ENCODE measurements at places on chromosomes 6 and 20. TPM values are rescaled to one million over a fixed set of nuclear protein-coding genes. Genes with fewer than 3 reads are reported as not detected.

The SIGLEC1 gene
- total RNA-seq, result 0.13 TPM

The WFDC10B gene
- not detected for total RNA-seq

The CRYBG1 gene
- total RNA-seq, result 49.3 TPM

The CYP24A1 gene
- total RNA-seq, result 4.9 TPM

The CRIP3 gene
- 10.0 TPM for total RNA-seq

The BPIFB3 gene
- not detected for total RNA-seq

The PRKN gene
- total RNA-seq, result not detected

The BIRC7 gene
- total RNA-seq, result 0.58 TPM

The PHIP gene
- total RNA-seq, result 20.6 TPM

DNA sequence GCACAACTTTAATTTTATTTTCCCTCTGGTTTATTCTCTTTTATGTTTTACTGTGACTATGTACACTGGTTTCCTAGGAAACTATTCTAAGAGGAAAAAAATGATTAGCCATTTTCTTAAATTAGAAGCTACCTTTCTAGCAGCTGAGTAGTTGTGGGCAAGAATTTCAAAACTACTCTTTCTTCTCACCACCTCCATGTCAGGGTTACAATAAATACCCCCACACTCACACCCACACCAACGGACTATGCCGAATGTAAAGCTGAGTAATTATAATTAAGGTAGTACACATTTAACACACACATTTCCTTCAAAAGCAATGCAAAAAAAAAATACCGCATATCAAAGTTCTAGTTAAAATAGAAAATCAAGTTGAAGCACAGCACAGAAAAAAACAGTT, 78.9 kb downstream of the ARHGAP18 start:
- no peak for DNase-seq

DNA sequence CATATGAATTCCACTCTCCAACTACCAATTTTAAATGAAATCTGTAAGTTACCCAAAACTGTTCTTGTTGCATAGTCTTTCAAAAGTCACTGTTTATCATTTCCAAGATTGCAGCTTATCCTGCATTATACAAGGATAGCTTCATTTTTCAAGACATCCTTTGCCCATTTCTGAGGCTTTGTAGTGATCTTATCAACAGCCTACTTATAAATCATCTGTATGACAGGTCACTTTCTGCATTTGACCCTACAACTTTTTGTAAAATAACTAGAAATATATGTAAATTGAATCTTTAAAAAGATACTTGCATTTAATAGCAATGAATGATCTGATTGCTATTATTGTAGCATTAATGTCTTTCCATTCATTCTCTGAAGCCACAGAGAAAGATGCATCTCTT, 521.1 kb downstream of the UTRN start:
- DNase-seq, result no peak

- no peak for DNase-seq
Measured at GRCh38 chr6:54646069-54646950, 200.3 kb upstream of the FAM83B start.

DNA sequence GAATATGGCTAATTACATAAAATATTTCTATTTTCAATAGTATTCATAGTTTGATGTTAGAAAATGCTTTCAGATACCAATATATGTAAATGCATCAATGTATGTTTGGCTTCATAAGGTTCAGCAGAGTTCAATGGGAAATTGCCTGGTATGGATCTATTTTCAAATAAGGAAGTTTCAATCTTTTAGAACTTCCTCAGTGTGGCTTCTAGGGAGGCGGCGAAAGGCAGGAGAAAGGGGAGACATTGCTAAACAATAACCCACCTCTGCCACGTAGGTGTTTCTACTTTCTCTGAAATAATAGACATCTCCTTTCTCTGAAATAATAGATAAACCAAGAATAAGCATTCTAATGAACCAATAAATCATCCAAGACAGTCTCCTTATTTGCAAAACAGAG, 237.7 kb upstream of the RAB32 start:
- DNase-seq, result no peak

DNA sequence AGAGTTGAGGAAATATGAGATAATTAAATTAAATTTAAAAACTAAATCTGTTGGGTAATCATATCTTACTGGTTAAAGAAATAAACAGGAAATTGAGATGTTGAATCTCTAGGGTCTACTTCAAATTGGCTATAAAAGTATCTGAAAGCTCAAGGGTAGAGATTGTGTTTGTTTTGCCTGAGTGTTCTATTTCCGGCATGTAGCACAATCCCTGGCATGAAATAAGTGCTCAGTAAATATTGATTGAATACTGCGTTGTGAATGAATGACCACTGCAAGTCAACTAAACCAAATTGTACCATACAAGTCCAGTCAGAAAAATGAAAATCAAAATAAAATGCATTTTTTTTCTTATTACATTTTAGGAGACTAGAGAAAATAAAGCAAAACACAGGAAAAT, 709.8 kb downstream of the EPM2A start:
- DNase-seq, result no peak

DNA sequence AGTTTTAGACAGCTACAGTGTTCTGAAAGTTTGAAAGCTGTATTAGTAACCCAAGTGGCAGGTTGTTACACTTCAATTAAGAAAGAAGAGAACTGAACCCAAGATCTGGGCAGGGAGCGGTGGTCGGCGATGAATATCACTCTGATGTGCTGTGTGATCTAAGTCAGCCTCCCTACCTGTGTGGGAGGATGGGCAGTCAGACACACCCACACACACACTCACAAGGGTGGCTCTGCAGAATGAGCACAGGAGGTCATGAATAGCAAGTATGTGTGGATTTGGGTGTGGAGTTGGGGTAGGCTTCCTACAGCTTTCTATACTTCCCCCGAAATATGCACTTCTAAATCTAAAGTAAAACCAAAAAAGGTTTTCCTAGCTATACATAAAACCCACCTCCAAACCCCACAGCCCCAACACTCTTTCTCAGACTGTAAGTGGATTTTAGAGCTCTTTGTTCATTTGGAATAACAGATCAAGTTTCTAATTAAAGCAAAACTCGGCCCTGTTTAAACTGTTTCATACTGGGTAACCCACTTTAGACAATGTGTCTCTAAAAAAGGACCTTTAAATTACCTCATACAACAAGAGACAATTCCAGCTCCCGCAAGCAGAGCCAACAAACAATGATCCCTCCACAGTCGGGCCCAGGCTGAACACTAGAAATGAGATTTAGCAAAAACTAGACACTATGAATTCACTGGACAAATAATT, 19.4 kb downstream of the TNFRSF21 start:
- no peak for DNase-seq

DNA sequence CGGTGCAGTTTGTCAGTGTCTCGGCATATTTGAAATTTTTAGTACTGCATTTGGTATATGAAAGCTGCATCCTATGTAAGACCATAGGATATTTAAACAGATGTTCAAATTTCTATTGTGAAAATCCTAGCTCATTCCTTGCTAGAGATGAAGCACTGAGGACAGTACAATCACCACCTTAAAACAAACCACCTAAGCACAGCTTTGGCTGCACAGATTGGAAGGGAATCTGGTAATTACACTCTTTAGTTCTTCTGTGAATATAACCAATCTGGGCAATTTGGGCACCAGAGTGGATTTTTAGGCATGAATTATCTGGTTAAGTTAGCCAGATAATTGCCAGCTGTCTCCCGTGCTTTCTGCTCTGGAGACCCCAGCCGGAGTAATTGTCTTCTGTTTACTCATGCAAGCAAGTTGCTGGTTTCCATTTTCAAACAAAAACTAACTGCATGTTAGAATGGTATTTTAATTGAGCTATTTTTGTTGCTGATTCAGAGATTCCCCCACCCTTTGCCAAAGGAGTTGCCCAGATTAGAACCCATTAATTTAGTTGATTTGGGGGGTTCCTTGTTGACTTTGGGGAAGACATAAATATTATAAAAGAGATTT, 36.9 kb downstream of the E2F3 start:
- no peak for DNase-seq

DNA sequence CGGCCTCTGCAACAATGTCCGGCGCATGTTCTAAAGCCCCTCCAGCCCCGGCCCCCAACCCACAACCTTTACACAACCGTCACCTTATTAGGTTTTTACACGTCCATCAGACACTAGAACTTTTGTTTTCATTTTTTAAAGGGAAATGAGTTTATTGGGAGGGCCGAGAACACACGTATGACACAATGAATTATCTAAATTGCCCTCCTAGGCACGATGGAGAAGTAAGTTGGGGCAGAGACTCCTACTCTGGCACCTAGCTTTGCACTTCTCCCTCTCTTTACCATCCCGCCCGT, 1.2 kb upstream of the DLL1 start:
- no peak for DNase-seq

- peak; percentile 76 for DNase-seq
Measured at GRCh38 chr20:62370115-62370806, 3.1 kb upstream of the LAMA5 start.

- no peak for DNase-seq
Measured at GRCh38 chr6:41408982-41409381, 73.6 kb downstream of the NCR2 start.

GRCh38 chr6:41573276-41573675, 27.1 kb downstream of the FOXP4 start:
- DNase-seq, result no peak

- DNase-seq, result no peak
Measured at GRCh38 chr6:112173221-112173804, 81.1 kb downstream of the LAMA4 start.

GRCh38 chr20:36004045-36004444, 35.7 kb downstream of the CNBD2 start:
- no peak for DNase-seq

GRCh38 chr6:105122717-105123116, 57.1 kb downstream of the POPDC3 start:
- DNase-seq, result peak; percentile 29

- DNase-seq, result no peak
Measured at GRCh38 chr6:17186925-17187324, 85.1 kb downstream of the STMND1 start.

DNA sequence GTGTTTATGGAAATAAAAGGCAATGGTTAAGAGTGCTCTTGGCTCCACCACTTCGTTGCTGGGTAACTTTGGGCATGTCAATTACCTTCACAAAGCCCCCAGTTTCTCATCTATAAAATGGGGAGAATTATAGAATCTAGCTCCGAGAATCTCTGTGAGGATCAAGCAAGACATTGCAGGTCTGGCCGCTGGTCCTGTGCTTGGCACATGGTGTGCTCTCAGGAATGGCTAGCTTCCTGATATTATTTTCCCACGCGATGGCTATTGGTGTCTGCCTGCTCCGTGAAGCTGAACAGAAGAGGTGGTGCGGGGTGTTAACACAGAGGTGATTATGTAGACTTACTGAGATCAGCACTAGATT, 57.0 kb downstream of the NOX3 start:
- DNase-seq, result no peak

GRCh38 chr20:48777821-48778220, 50.0 kb downstream of the PREX1 start:
- no peak for DNase-seq

GRCh38 chr6:17869753-17870050, 117.7 kb downstream of the KIF13A start:
- no peak for DNase-seq

DNA sequence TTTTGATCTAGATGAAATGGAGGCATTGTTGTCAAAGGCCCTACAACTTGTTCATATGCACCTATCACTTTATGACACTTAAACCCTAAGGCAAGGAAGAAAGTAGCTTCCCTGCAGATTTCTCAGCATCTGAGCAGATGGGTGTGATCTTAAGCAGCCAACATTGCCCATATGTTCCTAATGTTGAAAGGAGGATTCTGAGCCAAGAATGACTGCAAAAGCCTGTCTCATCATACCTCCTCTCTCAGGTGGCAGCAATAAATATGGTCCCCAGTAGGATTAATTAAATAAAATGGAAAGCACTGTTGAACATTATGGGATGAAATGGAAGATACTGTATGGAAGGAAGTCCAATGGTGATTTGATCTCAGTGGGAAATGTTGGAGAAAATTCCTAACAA, 538.1 kb upstream of the MAN1A1 start:
- DNase-seq, result no peak

GRCh38 chr6:117467876-117468275, 14.6 kb upstream of the DCBLD1 start:
- no peak for DNase-seq

DNA sequence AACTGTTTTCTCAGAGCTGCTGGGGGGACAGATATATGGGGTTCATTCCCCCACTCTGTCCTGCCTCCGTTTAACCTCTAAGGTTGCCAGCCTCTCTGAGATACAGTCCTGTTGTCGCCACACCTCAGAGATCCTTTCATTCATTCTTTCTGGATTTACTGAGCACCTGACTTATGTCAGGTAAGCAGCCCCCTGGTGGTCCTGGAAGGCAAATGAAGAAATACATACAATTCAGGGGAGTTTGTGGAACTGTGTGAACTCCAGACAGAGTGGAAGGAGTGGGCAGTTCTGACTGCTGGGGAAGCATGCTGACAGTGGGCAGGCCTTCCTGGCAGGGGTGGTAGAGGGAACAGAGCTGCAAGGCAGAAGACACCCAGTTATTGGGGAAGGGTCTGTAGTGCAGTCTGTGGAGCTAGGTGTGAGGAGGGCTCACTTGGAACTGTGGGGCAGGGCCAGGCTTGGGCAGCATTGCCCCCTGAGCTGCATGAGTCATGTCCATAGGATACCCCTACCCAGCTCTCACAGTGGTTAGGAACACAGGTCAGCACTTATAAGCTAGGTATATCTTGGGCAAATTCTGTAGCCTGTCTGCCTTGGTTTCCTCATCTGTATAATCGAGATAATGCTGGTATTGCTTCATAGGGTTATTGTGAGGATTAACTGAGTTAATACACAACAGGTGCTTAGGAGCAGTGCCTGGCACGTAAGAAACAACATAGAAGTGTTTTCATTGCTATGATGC, 12.8 kb upstream of the SGK2 start:
- no peak for DNase-seq

DNA sequence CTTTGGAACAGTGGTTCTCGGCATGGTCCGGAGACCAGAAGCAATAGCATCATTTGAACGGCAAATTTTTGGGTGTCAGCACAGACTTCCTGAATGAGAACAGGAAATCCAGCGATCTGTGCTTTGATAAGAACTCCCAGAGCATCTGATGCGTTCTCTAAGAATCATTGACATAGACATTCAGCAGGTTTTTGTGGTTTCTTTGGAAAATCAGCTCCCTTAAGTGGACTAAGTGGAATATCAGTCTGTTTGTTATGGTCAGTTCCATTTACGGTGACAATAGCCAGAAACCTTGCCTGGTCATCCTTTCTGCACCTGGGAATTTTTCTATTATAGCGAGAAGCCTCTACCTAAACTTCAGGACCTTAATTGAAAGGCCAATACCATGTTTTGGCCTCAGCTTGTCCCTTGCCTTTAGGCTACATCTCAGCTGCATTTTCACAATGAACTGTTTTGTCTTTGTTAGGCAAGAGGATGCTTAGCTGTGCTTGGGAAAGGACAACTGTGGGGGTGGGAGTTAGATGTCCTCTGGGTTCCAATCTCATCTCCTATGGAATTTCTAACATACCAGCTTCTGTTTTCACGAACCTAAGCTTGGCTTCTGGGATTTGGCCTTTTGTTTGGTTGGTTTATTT, 299.7 kb downstream of the CDKAL1 start:
- DNase-seq, result no peak

GRCh38 chr20:52684905-52685304, 287.3 kb upstream of the TSHZ2 start:
- DNase-seq, result no peak

DNA sequence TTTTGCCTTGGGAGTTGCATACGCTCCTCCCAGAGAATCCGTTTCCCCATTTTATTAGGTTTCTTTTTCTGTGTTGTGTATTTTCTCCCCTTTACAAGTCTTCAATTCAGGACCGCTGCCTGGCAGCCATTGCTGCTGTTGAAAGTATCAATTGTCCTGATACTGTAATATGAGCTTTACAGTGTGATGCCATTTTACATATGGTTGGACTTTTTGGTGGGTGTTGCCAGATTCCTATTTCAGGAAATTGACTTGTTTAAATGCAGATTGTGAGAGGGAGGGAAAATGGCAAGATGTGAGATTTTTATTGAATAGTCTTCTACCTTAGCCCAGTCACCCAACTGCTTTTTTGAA, 1.2 kb downstream of the PANK2 start:
- DNase-seq, result peak; percentile 69

Data from PC-9 (cell line).